Effector CD8-positive, alpha-beta T cell (primary cell): ENCODE measurements at places on chromosomes 12 and 14.

DNA sequence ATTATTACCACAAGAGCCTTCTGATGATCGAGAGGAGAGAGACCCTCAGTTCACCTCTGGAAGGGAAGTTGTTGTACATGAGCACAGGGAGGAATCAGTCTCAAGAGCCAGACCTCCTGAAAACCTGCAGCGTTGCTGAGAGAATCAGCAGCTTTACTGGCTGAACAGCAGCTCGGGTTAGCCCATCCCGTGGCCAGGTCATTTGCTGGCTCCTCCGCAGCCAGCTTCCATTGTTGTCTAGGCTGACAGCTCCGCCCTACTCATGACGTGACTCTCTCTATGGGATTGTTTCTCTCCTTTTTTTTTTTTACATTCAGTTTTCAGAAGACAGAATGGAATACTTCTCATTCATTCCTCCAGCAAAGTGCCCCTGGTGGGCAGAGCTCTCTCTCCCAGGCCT is 69.9 kb downstream of the TGFB3 start:
- no peak for DNase-seq

DNA sequence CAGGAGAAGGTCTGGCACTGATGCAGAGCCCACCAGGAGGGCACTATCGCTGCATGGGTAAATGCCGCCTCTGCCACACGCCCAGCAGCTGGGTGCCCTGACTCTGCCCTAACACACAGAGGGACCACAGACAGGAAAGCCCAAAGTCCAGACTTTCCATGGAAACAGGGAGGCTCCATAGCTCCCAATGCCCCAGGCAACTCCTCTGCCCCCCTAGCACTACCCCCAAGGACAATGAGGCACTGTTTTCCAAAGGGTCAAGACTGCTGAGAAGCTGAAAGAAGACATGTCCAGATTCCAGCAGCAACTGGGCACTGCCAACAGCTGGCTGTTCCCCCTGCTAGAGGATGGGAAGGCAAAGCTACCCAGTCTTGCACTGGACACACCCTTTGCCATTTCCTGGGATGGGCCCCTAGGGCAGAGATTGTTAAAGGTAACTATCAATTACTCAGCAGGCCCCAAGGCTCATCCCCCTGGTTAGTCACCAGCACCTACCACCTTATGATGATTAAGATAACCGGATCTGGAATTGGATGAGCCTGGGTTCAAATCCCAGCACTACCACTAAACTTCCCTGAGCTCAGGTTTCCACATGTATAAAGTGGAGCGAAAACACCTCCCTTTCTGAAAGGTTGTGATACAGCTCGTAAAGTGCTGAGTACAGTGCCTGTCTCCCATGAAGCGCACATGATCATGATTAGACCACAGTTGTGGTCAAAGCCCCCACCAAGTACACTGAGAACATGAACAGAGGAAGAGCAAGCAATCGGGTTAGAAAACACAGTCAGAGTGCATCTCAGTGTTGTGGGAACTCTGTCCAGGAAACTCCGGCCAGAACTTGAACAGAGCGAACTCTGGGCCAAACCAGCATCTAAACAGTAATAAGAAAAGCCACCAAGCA is 3.3 kb downstream of the PXN start:
- DNase-seq: peak; percentile 10

DNA sequence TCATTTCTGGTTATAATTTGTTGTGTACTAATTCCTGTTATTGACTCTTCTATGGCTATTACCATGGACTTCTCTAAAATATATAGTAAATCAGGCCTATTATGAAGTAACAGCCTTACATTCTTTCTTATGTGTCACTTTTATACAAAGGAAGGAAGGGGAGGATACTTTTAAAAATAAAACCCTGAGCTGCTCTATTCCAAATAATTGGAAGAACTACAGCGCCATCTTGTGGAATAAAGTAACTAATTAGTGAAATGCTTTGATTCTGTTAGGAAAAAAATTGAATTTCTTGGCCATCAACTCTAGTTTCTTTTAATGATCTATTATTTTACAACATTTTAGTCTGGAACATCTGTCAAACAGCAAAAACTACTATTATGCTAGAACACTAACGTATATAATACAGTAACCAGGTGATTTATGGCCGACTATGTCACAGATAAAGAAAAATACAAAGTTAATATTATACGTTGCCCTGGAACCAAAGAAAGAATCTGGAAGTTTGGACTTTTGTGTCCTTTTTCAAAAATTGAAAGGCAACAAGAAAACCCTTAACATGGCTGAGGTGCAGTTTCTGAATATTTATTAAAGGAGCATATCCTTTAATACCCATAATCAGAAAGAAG is 55.0 kb upstream of the NELL2 start:
- no peak for DNase-seq

- no peak for DNase-seq
These were observed 17.0 kb downstream of the AVPR1A start for GRCh38 chr12:63133981-63134380.

GRCh38 chr12:40117818-40118217 is 11.9 kb upstream of the SLC2A13 start:
- DNase-seq: no peak

GRCh38 chr12:40175045-40175444 is 49.8 kb upstream of the LRRK2 start:
- DNase-seq: no peak

DNA sequence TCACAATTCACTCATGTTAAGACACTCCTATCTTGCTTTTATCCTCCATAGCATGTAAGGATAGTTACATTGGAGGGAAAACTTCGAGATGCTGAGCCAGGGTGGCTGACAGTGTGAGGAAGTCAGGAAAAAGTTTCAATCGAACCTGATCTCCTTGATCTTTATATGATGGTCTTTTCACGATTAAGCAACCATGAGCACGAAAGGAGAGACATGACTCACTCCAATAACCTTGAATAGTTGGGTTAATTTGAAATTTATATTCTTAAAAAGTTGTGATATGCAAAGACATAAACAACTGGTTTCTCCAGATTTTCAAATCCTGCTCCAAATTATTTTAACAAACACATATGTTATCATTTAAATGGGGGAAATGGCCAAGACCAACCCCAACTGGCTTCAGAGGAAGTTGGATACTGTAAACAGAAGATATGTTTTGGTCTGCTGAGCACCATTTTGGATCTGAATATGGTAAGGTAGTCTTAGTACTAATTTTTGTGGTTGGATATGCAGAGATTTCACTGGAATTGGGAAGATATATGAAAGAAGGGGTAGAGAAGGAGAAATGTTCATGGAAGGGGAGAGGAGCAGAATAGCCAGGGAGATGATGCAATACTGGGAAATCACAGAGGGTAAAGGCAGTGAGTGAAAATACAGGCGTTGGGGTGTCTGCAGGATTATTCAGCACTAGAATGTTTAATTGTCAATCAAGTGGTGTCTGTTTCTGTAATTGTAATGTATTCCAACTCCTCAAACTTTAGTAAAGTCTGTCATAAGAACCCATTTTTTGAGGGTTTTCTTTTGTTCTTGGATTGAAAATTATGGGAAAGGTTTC is 185.2 kb upstream of the SLC38A2 start:
- no peak for DNase-seq

- no peak for DNase-seq
These were observed 27.7 kb downstream of the CLMN start for GRCh38 chr14:95291859-95292542.

DNA sequence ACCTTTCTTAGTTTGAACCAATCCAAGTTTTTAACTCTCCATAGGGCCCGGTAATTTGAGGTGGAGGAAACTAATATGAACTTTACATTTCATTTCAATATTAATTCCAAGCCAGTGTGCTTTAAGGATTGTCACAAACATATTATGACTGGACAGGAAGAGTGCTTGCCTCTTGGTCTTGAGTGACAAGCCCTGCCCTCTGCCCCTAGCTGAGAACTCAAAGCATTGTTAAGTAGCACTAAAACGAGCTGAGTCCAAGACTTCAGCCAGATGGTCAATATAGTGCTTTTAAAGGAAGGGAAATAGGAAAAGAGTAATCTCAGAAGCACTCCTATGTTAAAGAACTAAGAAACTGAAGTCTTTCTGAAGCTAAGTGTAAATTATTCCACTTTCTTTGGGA is 17.1 kb downstream of the TRMT5 start:
- DNase-seq: no peak

- DNase-seq: no peak
These were observed 217.1 kb upstream of the BTG1 start for GRCh38 chr12:92362785-92363184.

- DNase-seq: peak; percentile 65
These were observed at the start of gene SELPLG for GRCh38 chr12:108633534-108634248. TSS of gene SELPLG (minus strand) at chr12:108633894. CDS start at chr12:108624307, 9,587 bp downstream.

DNA sequence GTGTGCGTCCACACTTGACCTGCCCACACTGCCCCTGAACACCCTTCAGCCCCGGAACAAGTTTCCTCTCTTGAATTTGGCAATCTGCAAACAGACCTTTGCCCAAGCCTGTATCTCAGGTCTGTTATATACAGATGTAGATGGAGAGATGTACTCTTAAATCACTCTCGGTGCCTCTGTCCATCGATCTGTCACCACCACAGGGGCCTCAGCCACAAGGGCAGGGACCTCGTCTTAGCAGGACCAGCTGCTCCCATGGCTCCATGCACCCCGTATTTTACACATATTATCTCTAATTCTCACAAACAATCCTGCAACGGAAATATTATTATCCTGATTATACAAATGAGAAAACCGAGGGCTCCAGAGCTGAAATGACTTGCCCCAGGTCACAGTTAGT is 313.4 kb downstream of the BCL11B start:
- DNase-seq: no peak

DNA sequence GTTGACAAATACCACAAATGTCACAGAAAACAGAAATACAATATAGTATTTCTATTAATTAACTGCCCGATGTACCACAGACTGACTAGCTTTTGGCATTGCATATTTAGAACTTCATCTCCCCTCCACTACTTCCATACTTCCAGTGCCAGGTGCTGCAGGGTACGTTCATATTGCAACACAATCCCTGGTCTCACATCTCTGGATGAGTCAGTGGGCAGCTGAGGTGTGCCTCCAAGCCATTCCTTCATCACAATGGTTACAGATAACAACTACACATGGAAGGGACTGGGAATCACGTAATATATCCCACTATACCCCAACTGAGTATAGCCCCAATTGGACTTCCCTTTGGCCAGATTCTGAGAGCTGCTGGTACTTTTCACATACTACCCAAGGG is 31.1 kb downstream of the CCDC198 start:
- DNase-seq: no peak

DNA sequence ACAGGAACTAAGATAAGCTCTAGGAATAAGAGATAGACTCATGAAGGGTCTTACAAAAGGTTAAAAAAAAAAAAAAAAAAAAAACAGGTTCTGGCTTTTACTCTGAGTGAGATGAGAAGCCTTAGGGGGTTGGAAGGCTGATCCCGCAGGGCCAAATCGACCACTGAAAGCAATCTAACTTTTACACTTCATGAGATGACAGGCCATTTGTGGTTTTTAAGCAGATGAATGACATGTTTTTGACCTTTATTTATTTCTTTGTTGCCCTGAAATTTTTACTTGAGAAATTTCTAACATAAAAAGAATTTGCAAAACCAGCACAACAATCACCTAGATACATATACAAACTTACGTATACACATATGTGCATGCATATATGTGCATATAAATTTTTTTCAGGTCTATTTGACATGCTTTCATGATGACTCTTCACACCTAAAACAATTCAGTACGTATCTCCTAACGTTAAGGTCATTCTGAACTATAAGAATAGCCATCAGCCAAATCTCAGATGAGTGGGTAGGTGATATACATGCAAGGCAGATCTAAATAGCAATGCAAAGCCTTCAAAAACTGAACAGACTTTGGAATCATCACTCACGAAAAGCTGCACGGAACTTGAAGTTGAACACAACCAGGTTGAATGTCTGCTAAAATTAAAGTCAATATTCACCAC is 87.0 kb downstream of the R3HDM2 start:
- no peak for DNase-seq

DNA sequence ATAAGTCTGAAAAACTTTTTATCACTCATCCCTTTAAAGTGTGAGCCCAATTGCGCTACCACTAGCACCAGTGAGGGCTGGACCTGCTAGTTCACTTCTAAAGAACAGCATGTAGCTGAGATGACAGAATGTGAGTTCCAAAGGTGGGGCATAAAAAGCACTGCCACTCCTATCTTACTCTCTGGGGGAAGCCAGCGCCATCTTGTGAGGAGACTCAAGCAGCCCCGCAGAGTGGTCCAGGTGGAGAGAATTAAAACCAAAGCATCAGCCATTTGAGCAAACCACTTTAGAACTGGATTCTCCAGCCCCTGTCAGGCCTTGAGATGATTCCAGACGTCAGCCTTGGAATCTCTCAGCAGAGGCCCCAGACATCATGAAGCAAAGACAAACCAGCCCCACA is 39.9 kb downstream of the TMEM132D start:
- DNase-seq: no peak

GRCh38 chr14:69039288-69039628 is 60.2 kb upstream of the ACTN1 start:
- DNase-seq: no peak

DNA sequence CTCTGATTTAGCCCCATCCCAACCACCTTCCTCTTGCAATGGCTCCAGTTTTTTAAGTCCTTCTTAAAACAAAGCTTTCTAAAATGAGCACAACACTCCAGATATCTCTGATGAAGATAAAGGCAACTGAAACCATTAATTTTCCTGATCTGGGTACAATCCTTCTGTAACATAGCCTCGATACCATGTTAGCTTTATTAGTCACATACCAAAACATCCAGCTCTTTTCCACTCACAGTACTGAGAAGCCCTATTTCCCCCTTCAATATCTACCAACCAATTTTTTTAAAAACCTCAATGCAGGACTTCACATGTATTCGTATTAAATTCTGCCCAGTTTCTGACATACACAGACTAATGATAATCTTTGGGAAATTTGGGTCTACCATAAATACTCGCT is 105.9 kb downstream of the MED13L start:
- DNase-seq: no peak

- no peak for DNase-seq
These were observed 18.2 kb downstream of the PTGER2 start for GRCh38 chr14:52332269-52332668.

DNA sequence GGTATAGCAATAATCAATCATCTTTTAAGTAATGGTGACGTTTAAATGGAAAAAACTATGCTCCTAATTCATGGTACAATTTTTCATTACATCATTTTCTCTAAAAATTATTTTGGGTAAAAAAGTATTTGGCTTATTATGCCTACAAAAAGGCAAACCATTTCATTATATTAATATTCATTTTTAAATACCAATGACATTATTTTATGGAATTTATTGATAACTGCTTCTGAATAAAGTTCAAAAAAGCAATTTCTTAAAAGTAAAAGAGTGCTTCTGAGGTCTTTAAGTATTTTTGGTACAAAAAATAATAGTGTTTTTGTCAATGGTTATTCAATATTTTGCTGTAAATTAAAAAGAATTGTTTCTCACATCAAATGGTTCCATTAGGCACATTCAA is 12.2 kb downstream of the SLC38A2 start:
- DNase-seq: no peak

DNA sequence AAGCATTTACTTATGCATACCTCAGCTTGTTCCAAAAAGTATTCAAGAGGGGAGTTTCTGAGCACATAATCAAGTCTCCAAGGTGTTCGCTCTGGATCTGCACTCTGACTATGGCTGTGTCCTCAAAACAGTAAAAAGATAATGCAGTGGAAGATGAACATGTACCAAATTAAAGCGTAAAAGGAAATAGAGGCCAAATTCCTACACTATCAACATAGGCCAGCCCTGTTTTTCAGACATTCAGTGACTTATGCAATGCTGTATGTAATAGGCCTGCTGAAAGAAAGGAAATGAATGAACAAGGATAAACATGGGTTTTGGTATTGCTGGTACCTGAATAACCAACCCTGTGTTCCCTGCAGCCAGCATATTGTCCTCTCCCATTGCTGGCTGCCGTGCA is 115.7 kb downstream of the SAMD4A start:
- DNase-seq: no peak
